ENCODE measurements at places on chromosomes 3 and 15.

DNA sequence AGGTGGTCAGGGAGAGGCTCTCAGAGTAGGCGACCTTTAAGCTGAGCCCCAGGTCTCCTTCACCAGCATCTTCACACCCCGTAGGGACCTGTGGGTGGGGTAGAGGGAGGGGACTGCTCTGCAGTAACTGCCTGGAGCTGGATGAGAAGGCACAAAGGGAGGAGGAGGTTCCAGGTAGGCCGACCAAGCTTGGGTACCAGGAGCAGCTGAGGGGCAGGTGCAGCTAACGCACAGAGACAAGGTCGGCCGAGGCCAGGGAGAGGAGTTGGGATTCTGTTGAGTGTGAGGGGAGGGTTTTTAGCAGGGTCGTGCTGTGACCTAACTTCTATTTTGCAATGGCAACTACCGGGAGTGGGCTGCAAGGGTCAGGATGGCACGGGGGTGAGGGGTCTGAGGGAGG is 5.9 kb upstream of the GRIP2 start:
- no peak for DNase-seq

DNA sequence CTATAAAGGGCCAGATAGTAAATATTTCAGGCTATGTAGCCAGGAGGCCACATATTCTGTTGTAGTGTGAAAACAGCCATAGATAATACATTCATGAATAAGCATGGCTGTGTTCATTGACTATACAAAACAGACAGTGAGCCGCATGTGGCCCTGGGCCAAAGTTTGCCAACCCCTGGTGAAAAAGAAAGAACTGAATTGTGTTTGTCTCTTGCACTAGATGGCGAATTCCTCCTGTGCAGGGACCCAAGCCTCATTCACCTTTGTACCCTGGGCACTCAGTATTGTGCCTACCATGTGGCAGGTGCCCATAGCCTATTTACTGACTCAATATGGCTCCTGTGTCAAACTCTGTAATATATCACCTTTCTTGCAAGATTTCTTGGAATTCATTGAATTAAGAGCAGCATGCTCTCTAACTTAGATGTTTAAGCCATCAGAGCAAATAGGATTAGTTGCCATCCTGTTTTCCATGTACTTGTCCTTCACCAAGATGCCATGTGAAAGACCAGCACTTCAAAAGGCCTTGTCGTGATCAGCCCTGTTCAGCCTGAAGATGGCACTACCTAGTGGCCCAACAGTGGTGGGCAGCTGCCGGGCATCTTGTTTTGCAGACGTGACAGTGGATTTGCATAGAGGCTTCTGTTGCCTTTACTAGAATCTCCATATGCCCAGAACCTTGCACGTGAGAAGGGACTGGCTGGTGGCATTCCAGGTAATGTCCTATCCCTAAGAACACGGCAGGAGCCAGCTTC is 50.9 kb upstream of the CMTM7 start:
- no peak for DNase-seq

GRCh38 chr15:39685999-39686613 is 96.5 kb downstream of the FSIP1 start:
- DNase-seq, result peak; percentile 39

DNA sequence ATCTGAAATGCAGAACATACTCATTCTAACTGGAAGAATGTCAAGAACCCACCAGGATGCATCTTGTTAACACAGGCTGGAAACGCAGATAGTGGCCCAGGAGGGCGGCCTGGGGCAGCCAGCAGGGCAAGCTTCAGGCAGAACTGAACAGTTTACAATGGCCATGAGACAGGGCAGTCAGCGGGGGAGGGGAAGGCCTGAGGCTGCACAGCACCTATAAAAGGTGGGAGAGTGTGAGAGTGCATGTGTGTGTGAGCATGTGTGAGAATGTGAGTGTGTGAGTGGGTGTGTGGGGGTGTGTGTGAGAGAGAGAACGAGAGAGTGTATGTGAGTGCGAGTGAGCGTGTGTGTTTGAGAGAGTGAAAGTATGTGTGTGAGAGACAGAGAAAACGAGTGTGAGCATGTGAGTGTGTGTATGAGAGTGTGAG is 26.8 kb upstream of the SLCO2A1 start:
- DNase-seq, result no peak

- DNase-seq, result no peak
Measured at GRCh38 chr15:70863450-70864218, 9.7 kb upstream of the LARP6 start.

DNA sequence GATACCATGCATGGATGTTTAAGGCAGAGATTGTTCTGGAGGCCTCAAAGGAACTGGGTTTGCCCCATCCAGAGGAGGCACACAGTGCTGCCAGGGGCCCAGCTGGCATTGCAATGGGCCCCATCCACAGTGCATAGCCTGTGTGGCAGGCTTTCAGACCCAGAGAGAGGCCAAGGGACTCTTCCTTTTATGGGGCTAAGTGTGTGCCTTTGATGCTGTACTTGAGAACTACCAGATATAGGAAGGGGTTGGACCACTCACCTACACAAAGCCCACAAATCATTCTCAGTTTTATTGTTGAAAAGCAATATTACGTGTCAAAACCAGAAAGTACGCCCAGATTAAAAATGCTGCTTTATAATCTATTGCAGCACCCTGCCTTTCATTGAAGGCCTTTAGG is 134.9 kb downstream of the EPHB1 start:
- DNase-seq, result no peak

DNA sequence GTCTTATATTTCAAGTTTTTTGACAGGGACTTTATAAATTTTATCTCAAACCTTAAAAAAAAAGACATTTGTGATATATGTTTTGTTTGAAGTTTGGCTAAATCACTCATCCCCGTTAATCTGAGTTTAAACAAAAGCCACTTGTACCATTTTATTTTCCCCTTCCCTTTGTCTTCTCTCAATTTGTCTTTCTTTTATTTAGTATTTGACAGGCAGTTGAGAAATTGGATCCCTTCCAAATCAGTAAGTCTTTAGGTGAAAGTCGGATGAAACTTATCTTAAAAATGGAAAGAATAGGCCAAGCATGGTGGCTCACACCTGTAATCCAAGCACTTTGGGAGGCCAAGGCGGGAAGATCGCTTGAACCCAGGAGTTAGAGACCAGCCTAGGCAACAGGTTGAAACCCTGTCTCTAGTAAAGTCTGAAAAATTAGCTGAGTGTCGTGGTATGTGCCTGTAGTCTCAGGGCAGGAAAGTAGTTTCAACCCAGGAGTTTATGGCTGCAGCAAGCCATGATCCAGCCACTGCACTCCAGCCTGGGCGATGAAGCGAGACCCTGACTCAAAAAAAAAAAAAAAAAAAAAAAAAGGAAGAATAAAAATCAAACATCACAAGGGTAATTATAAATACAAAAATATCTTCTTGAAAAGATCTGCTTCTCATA is 394.6 kb upstream of the TPM1 start:
- DNase-seq, result no peak

DNA sequence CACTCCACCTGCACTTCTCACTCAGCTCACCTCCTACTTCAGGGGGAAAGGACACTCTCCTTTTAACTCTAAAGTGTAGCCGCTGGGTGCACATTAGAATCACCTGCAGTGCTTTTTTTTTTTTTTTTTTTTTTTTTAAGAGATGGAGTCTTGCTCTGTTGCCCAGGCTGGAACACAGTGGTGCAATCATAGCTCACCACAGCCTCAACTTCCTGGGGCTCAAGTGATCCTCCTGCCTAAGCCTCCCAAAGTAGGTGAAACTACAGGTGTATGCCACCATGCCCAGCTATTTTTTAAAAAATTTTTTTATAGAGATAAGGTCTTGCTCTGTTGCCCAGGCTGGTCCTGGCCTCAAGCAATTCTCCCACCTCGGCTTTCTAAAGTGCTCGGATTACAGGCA is 20.8 kb downstream of the GRAMD2A start:
- no peak for DNase-seq

GRCh38 chr3:108159865-108160264 is 62.4 kb downstream of the IFT57 start:
- no peak for DNase-seq

DNA sequence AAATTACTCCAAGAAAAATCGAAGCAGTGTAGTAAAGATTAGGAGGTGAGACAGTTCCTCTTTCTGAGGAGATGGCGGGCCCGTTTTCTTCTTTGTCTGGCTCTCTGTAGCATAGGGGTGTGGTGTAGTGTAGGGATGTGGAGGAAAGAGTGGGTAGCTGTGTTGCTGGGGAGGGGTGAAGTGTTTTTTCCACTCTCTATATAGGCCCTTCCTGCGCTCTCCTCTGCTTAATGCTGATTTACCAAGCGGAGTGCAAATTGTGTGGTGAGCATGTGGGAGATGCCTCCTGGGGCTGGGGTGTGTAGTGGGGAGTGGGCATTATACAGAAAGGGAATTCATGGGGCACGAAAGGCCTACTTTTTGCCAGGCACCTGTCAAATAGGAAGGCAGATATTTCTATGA is 94.9 kb downstream of the ST6GAL1 start:
- DNase-seq, result peak; percentile 72

- no peak for DNase-seq
Measured at GRCh38 chr3:38725726-38726419, 76.4 kb upstream of the SCN5A start.

DNA sequence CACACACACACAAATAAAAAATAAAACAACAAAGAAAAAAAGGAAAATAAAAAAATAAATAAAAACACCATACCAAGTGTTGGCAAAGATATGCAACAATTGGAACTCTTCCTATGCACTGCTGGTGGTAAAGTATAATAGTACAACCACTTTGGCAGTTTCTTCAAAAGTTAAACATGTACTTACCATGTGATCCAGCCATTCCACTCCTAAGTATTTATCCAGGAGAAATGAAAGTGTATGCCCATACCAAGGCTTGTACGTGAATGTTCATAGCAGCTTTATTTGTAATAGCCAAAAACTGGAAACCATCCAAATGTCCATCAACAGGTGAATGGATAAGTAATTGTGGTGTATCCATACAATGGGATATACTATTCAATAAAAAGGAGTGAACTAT is 17.0 kb downstream of the WDR93 start:
- no peak for DNase-seq

DNA sequence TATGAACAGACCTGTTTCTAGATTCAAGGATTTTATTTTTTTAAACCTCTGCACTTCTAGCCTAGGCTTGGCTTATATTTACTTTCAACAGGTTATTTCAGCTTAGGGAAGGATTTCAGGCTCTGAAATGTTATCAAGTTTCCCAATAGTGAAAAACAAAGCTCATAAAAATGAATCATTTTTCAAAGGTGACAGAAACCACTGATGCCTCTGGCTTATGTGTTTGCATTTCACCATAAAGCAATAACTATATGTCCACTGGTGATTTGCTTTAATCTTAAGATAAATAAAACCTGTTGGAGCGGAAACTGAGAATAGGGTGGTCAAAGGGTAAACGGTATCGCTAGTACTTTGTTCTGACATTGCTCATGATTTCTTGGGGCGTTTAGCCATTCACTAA is 141.2 kb upstream of the LRIG1 start:
- DNase-seq, result no peak

- peak; percentile 86 for DNase-seq
Measured at GRCh38 chr3:4983739-4984510, 4.7 kb downstream of the BHLHE40 start.

DNA sequence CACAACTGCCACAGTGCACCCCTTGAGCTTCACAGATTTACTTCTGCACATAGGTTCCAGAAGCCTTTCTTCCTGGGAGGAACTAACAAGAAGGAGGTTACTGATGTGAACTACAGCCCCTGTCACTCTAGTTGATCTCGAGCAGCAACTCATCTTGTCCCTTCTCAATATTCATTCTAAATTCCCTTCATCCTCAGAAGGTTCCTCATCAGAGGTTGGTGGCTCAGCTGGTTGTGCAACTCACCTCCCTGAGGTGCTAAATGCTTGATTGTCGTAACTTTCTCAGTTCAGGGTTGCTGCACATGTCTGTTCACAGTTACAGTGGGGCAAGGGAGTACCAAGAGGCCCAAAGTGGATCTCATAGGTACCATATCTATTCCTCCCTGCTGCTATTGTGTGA is 5.7 kb upstream of the A4GNT start:
- DNase-seq, result no peak

DNA sequence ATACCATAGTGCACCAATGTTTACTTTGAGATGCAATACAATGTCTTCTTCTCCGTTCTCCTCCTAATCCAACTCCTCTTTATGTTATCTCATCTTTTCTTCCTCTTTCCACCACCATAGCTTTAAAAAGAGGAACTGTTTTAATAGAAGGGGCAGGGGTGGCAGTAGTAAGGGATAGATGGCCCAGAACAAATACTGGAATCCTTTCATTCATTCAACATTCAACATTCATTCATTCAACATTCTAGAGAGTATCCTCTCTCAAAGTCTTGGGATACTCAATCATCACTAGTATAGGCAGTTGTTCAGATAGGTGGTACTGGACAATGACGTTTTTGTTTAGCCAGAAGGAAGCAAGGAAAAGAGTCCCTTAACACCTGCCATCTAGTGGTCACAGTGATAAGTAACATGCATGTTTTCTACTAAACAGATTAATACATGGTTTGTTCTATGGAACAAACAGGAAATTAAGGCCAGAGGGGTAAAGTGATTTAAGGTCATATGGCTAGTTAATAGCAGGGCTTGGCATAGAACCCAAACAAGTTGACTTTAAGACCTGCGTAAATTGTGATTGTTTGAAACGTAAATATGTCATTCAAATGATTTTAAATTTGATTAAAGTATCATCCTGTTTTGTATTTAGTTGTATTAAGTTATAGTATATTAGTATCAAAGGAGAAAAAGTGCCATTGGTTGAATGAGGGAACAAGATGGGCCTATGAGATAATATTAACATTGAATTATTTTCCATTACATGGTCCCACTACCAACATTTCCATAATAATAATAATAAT is 26.9 kb upstream of the EHHADH start:
- DNase-seq, result no peak

DNA sequence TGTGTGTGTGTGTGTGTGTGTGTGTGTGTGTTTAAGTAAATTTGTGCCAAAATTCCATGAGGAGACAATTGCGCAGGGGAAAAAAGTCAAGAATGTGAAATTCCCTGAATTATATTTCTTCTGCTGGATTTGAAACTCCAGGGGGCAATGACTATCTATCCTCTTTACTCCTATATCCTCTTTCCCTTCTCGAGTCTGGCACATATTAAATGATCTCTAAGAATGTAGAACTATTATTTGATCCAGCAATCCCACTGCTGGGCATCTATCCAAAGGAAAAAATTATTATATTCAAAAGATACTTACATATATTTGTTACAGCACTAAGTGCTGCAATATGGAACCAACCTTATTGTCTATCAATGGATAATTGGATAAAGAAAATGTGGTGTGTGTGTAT is 350.1 kb upstream of the ADAMTS9 start:
- no peak for DNase-seq

DNA sequence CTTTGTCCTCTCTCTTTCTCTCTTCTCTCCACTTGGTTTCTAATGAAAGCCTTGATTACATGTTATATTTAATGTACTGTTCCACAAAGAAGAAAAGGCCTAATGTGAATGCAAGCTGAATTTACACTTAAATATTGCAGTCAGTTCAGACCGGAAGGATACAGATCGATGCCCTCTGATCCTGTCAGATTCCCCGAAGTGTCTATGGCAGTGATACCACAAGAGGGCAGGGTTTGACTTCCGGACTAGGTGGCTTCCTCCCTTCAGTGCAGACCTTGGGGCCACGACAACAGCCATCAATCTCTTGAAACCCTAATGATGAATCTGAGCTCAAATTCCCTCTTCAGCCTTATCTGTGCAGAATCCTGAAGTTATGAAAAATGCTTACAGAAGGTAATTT is 29.5 kb downstream of the AGTR1 start:
- no peak for DNase-seq

GRCh38 chr3:56874269-56874668 is 72.5 kb upstream of the ARHGEF3 start:
- DNase-seq, result no peak

- no peak for DNase-seq
Measured at GRCh38 chr15:91496754-91497691, 356.5 kb upstream of the SLCO3A1 start.
